Bronchial smooth muscle cell (primary cell): ENCODE measurements at places on chromosomes 7 and 10. TPM values are rescaled to one million over a fixed set of nuclear protein-coding genes. Genes with fewer than 3 reads are reported as not detected.

FKBP6 gene
- total RNA-seq, result not detected in 2 replicates

HYAL4 gene
- not detected in 2 replicates for total RNA-seq

TAS2R4 gene
- total RNA-seq, result 0.79 and 1.3 TPM in 2 replicates

PLEKHS1 gene
- not detected in 2 replicates for total RNA-seq

VGF gene
- total RNA-seq, result 0.32 TPM in 1 of 2 replicates, not detected in the other

ZNF804B gene
- not detected in 2 replicates for total RNA-seq

ECHDC3 gene
- total RNA-seq, result 2.2 and 6.8 TPM in 2 replicates

BHLHA15 gene
- 0.16 TPM in 1 of 2 replicates, not detected in the other for total RNA-seq

CLCN1 gene
- total RNA-seq, result 0.09 TPM in 1 of 2 replicates, not detected in the other

NUTM2E gene
- not detected in 2 replicates for total RNA-seq
